MCF 10A (cell line): ENCODE measurements at places on chromosomes 1 and 21.
A peak's percentile ranks its signal among the peaks of the same experiment; 100 is the strongest.

GRCh38 chr1:158685085-158685484, 1.4 kb downstream of the SPTA1 start:
- DNase-seq: no peak

GRCh38 chr1:227766015-227766634, 30.9 kb downstream of the SNAP47 start:
- DNase-seq: peak; percentile 44

GRCh38 chr1:154453161-154453560, 48.0 kb downstream of the IL6R start:
- no peak for DNase-seq

GRCh38 chr1:54462597-54463258, 56.5 kb upstream of the SSBP3 start:
- DNase-seq: no peak
